ENCODE measurements at places on chromosomes 4 and X.

- no peak for DNase-seq
These were observed 342.3 kb upstream of the GRID2 start for GRCh38 chr4:91961504-91961903.

DNA sequence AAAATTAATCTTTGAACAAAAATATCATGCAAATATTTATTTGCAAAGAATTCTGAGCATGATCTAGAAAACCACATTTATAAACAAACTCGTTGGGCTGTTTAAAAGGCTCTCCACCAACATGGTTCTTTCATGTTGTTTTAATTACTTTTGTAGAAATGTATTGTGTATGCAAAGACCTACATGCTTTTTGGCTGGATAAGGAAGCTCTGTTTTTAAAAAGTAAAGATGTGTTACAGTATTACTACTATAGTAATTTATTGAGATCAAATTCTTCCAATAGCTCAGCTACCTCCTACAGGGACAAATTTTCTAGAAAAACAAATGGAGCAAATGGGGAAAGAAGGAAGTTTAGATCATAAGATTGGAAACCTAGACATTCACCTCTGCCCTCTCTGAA, 177.5 kb upstream of the TTC29 start:
- no peak for DNase-seq

GRCh38 chrX:101460669-101461068, 24.6 kb upstream of the ARMCX4 start:
- DNase-seq: no peak

DNA sequence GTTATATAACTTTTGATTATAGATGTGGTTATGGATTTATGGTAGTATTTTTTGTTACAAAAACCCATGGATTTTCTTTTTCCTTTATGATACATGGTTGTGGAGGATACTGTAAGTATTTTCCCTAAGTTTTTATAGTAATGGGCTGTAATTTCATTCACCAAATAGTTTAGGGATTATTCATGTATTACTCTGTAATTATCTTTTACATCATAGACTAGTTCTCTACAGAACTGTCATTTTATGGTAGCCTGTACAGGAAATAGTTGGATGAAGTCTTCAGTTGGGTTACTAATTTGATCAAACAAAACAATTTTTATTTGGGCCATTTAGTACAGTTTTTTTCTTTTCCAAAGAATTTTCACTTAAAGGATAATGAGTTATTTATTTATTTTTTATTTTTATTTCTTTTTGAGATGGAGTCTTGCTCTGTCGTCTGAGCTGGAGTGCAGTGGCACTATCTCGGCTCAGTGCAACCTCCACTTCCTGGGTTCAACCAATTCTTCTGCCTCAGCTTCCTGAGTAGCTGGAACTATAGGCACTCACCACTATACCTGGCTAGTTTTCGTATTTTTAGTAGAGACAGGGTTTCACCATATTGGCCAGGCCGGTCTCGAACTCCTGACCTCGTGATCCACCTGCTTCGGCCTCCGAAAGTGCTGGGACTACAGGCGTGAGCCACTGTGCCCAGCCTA, 42.1 kb downstream of the RBPJ start:
- DNase-seq: no peak

DNA sequence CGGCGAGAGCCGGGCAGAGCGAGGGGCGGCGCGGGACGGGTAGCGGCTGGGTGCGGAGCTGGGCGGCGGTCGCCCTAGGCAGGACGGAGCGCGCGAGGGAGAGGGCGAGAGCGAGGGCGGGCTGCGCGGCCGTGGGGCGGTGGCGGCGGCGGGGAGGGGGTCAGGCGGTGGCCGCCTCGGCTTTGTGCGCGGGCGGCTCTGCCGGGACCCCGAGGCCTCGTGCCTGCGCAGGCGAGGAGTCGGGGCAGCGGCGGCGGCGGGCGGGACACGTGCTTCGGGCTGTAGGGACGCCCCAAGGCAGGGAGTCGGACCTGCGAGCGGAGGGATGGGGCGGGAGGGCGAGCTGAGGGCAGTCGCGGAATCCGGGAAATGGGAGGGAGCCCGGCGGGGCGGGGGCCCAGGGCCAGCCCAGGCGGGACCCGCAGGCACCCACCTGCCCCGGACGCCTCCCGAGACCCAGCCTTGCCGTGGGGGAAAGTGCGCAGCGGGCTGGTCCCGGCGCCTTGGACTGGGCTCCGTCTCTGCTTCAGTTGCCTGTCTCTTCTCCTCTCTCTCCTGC, 465 bp downstream of the BMPR1B start:
- no peak for DNase-seq

- DNase-seq: no peak
These were observed 848 bp upstream of the KCND1 start for GRCh38 chrX:48972220-48973164.

DNA sequence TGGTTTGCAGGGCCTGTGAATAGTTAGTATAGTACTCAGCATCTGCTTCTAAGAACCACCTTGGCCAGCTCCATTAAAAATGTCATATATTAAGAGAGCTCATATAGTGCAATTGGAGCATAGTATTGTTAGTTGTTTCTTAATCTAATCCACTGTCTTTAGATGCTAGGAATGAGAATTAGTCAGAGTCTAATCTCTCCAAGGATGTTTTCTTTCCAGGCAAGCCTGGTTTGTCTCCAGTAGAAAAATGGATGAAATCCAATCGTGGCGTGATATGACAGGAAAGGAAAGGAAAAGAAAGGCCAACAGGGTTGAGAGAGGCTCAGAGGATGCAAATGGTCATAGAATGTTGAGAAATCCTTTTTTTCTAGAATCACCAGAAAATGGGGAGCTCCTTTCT, 15.0 kb upstream of the TMEM164 start:
- DNase-seq: no peak

- DNase-seq: no peak
These were observed 19.7 kb upstream of the GPR78 start for GRCh38 chr4:8560265-8561047.

- no peak for DNase-seq
These were observed 37.7 kb downstream of the MAOA start for GRCh38 chrX:43693602-43694406.

GRCh38 chrX:146238173-146238572, 420.5 kb downstream of the SLITRK2 start:
- no peak for DNase-seq

- no peak for DNase-seq
These were observed 61.8 kb downstream of the MAGED1 start for GRCh38 chrX:51955200-51955599.

DNA sequence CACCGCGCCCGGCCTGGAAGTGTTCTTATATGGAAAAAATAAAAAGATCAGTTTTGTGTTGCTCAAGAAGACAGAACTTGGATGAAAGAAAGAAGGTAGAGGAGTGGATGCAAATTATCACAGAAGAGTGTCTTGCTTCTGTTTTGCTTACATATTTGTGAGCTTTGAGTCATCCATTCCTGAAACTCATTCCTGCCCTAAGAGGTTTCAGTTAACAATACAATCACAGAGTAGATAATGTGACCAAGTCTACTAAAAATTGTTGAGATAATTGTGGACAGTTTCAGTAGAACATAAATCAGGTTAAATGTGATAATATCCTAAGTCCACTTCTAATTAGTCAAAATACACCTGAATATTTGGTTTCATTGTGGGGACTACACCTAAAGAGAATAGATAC, 26.4 kb upstream of the LRCH2 start:
- DNase-seq: no peak

DNA sequence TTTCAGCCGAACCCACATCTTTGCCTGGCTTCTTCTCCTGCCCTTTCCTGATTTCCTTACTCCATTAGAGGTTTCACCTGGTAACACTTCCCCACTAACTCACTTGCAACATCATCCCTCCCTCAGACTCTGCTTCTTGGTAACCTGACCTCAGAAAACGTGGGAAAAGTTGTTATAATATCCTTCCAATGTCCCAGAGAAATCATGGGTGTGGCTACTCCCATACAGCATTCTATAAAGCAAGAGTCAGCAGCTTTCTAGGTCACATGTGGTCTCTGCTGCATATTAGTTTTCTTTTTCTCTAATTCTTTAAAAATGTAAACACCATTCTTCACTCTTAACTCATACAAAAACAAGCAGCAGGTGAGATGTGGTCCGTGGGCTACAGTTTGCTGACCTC, 283.1 kb upstream of the MAOA start:
- DNase-seq: no peak

DNA sequence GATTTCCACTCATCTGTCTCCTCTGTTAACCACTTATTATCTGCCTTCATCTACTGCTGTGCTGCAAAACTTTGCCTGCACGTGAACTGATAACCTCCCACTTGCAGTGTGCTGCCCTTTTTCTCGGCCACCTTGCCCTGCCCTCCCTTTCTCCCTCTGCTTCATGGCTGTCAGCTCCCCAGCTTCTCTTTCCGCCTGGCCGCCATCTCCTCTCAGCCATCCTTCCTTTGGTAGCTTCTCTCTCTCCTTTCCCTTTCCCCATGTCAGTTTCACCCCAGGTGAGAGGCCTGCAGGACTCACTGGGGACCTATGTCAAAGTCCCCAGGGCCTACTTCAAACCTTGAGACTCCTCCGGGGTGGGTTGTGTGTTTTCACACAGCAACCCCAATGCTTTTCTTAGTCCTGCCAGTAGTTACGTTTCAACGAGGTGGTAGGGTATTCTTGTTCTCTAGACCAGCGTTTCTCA, 6.6 kb downstream of the MSL3 start:
- DNase-seq: no peak

DNA sequence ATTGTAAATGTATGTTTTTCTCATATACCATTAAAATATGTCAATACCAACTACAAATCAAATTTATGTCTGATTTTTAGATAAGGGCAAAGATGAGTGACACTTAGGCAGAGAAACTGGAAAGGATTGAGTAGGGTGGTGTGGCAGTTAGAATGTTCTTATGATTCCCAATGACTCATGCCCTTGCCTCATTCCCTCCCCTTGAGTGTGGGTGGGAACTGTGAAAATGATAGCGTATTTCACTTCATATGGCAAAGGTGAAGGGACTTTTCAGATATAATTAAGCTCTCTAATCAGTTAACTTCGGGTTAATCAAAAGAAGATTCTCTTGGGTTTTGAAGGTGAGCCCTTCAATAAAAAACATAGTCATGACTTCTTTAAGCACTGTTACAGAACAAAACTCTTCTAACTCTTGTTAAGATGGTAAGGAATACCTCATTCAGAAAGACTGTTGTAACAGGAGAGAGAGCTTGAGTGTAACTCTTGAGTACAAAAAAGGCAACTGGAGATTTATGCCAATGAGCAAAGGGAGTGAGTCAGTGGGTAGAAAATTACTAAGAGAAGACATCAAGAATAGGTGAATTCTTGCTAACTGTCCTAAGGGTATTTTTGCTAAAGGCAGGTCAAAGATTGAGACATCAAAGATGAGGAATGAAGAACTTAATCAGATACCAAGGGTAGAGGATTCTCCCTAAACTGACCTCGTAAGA, 329.5 kb downstream of the KCTD8 start:
- no peak for DNase-seq

DNA sequence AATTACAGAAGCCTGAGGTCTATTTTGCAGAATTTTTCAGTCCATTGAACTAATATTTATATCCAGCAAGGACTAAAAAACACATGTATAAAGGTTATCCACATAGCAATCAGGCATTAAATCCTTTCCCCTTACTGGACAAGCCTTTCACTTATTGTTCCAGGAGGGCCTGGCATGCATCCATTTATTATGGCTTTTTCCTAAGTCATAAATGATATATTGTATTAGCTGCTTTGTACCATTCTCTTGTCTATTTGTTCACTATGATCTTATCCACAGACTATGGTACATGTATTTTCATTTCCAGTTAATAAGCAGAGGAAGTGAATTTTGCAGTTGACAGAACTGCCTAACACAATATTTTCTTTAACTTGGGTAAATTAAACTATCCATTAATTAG, 105.4 kb upstream of the ANK2 start:
- no peak for DNase-seq

Measured in activated CD8-positive, alpha-beta memory T cell treated with anti-CD3 and anti-CD28 coated beads for 4 hours (primary cell).